Motor neuron (in vitro differentiated cells): ENCODE measurements at places on chromosomes 2 and 18. TPM values are rescaled to one million over a fixed set of nuclear protein-coding genes. Genes with fewer than 3 reads are reported as not detected.

The COL4A3 gene
- 0.21 and 0.50 TPM in 2 replicates for total RNA-seq

The STPG4 gene
- total RNA-seq = 0.50 and 0.89 TPM in 2 replicates

The ADAM23 gene
- 17.5 and 18.0 TPM in 2 replicates for total RNA-seq

The NAT8 gene
- total RNA-seq = 0.43 TPM in 1 of 2 replicates, not detected in the other

The TLX2 gene
- 0.36 and 0.73 TPM in 2 replicates for total RNA-seq

The CLIP4 gene
- total RNA-seq = 17.9 and 20.0 TPM in 2 replicates

The TUBA4B gene
- 0.38 TPM in 1 of 2 replicates, not detected in the other for total RNA-seq

The CHAC2 gene
- 13.5 and 15.4 TPM in 2 replicates for total RNA-seq

The CCL20 gene
- total RNA-seq = not detected in 2 replicates

The C2orf72 gene
- 0.69 TPM in 1 of 2 replicates, not detected in the other for total RNA-seq

The STARD6 gene
- 0.32 and 0.75 TPM in 2 replicates for total RNA-seq

The PID1 gene
- total RNA-seq = 19.2 and 19.3 TPM in 2 replicates

The TSHZ1 gene
- 106 and 109 TPM in 2 replicates for total RNA-seq

The TSGA10 gene
- total RNA-seq = 18.6 and 25.2 TPM in 2 replicates

The FHOD3 gene
- total RNA-seq = 5.8 and 7.1 TPM in 2 replicates

The ABCG8 gene
- 0.16 and 0.20 TPM in 2 replicates for total RNA-seq

The PLEK gene
- total RNA-seq = 0.06 TPM in 1 of 2 replicates, not detected in the other

The GDF7 gene
- 0.22 and 0.44 TPM in 2 replicates for total RNA-seq

The SERPINB10 gene
- not detected in 2 replicates for total RNA-seq

The DNMT3A gene
- total RNA-seq = 28.3 and 30.6 TPM in 2 replicates

The ARL4C gene
- 55.1 and 55.5 TPM in 2 replicates for total RNA-seq

The DAW1 gene
- 0.16 and 0.63 TPM in 2 replicates for total RNA-seq

The SLC8A1 gene
- total RNA-seq = 12.7 and 13.1 TPM in 2 replicates

The WIPF1 gene
- total RNA-seq = 7.5 and 7.7 TPM in 2 replicates

The EEF1B2 gene
- total RNA-seq = 1,273 and 1,381 TPM in 2 replicates

The BAZ2B gene
- total RNA-seq = 95.8 and 133 TPM in 2 replicates

The DYSF gene
- 0.33 and 0.38 TPM in 2 replicates for total RNA-seq

The CCNT2 gene
- total RNA-seq = 39.6 and 49.1 TPM in 2 replicates

The UGT1A8 gene
- 1.3 and 1.4 TPM in 2 replicates for total RNA-seq
